CD4-positive, alpha-beta T cell treated with Interferon gamma for 1 hour (primary cell): ENCODE measurements at places on chromosomes 5 and 9.

DNA sequence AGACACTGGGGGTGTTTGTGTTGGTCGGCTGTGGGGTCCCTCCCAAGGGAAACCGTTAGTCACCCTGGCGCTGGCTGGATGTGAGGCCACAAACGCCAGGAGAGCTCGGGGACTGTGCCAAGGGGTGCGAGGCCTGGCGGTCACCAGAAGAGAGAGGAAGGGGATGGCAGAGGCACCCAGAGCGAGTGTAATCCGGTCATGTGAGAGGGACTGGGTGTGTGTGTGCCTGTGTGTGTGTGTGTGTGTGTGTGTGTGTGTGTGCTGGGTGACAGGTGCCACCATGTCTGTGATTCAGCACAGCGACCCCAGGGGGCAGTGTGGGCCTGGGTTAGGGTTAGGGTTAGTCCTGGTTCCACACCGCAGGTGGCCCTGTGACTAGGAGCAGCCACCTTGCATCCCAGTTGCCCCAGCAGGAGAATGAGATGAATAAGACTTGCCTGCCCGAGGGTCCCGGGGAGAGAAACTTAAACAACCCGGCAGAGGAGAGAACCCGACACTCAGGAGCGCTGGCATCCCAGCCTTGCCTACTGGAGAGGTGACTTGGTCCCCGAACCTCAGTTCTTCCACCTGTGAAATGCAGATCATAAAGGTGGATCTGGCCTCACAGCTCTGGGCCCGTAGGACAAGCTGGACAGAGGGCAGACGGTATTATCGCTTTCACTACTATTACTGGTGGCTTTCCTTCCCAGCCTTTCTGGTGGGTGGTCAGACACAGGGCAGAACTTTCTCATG, 1.4 kb upstream of the ADAMTSL2 start:
- DNase-seq = peak; percentile 69

DNA sequence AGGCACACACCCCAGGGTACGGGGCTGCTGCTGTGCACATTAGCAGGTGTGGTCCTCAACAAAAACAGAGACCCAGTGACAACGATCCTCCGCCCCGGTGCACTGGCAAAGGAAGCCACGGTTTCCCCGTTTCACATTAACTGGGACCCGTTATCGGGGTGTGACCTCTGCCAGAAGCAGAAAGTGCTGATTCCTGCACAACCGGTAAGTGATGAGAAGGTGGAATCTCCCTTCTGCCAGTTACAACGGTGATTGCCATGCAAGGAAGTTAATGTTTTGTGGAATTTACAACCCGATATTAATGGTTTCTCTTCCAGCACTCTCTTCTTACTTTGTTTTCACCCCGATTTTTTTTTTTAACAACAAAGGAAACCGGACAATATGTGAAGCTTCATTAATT, 294.9 kb upstream of the IRX1 start:
- DNase-seq = no peak

- DNase-seq = no peak
Observed at GRCh38 chr9:30677221-30677620, 1707.2 kb upstream of the ACO1 start.

DNA sequence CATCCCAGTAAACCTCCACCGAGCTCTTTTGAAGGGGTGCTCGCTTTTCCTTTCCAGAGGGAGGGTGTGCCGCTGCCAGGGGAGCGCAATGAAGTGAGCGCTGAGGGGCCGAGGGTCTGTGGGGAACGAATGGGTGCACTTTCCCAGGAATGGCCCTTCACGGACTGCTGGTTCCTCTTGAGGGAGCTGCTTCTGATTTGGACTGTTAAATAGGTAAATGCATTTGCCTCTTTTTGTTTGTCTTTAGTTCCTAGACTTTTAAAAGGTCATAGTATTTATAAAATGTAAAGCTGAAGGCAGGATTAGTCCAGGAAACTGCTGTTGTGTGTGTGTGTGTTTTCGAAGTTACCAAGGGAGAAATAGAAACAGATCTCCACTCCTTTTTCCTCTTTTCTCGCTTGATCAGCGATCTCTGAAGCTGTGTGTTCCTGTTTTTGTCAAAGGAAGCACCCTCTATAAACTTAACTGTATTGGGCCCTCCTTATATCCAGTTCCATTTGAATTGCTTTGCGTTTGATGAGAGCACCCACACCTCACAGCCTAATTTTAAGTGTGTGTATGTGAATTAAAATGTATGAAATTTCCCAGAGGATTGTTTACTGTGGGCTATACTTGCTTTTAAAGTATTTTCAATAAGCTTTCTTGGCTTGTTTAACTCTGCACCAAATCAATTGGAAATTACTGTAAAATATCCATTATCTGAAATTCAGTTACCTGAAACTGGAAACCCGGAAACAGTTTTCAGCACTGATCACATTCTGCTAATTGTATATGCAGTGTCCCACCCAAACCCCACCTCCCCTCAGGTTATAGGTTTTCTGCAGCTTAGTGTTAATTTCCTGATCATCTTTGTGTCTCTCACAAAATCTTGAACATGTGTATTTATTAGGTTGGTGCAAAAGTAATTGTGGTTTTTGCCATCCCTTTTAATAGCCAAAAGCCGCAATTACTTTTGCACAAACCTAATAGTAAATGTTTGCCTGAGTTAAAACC, 966 bp downstream of the SNX2 start:
- DNase-seq = no peak

DNA sequence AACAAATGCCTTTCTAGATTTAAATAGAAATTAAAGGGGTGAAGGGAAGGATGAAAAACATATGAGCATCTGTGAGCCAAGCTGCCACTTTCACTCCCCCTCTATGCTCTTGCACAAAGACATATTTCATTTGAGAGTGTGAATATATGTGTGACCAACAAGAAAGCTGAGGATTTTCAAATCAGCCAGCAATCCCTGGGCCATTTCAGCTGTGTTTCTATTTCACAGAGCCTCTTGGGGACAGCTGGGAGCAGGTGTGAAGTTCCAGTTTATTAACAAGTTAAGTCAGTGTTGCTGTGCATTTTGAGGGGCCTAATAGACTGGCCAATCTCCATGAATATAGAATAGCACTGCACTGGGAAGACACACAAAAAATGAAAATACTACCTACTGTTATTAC, 248.7 kb upstream of the RGMB start:
- no peak for DNase-seq

DNA sequence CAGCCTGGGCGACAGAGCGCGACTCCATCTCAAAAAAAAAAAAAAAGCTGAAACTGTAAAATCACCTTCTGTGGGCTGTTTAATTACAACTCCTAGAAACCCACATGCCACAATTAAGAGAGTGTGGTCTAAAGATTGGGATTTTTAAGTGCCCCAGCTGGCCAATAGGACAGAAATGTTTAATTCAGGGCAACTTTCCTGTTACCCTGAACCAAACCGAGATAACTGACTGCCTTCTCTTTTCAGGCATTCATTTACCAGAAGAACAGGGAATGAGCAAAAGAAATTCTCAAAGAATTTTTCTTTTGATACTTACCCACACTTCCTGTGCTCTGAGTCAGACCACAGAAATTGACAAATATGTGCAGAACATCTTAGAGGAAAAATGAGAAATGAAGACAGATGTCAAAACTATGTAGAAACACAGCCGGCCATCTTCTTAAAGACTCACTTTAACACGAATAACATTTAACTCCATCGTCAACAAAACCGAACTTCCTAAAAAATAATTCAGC, 221.3 kb upstream of the DAPK1 start:
- DNase-seq = no peak

- no peak for DNase-seq
Observed at GRCh38 chr5:180717989-180718388, 21.9 kb downstream of the OR2Y1 start.

DNA sequence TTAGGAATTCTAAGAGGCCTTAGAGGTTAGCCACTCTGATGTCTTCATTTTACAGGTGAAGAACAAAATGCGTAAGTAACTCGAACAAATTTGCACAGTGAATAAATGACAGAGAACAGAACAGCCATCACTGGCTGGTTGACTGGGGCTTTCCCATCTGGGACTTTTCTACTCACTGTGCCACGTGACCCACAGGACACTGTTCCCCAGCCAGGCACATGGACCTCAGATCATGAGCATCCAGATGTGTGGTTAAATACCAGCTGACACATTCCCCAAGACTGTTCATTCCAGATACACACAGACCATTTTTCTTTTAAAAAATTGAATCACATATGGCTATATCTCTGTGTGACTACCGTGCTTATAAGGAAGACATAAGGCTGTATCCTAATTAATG, 25.8 kb upstream of the MED10 start:
- no peak for DNase-seq

GRCh38 chr9:125547368-125547767, 159.6 kb downstream of the MAPKAP1 start:
- DNase-seq = no peak

DNA sequence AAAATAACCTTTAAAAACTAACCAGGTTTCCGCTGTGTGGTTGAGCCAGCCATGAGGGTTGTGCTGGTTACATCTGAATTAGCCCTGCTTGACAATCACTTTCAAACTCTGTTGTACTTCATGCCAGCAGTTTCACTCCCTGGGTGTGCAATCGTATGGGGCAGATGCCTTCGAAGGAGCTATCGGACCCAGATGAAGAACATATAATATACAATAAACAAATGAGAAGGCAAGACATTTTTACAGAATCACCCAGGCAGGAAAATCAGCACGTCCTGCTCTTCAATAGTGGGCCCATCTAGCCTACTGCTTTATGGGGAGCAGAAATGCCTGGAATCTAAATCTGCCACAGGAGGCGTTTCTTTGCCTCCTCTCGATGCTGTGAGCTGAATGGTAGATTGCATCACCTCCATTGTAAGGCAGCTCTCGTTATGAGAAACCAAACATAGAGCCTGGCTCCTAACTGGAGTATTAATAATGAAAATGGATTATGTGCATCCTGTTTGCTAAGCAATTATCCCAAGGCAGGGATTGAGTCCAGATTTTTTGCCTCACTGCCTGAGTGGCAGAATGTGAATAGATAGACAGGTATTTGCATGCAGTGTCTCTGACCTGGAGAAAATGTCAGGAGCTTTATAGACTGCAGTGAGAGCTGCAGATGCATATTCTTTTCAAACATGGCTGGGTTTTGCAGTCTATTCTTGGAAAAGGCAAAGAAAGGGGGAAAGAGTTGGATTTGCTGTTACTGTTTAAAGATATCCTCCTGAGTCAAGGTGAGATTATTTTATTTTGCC, 143.3 kb upstream of the SMARCA2 start:
- DNase-seq = no peak

- DNase-seq = no peak
Observed at GRCh38 chr9:128607642-128608350, 48.9 kb downstream of the DYNC2I2 start.

DNA sequence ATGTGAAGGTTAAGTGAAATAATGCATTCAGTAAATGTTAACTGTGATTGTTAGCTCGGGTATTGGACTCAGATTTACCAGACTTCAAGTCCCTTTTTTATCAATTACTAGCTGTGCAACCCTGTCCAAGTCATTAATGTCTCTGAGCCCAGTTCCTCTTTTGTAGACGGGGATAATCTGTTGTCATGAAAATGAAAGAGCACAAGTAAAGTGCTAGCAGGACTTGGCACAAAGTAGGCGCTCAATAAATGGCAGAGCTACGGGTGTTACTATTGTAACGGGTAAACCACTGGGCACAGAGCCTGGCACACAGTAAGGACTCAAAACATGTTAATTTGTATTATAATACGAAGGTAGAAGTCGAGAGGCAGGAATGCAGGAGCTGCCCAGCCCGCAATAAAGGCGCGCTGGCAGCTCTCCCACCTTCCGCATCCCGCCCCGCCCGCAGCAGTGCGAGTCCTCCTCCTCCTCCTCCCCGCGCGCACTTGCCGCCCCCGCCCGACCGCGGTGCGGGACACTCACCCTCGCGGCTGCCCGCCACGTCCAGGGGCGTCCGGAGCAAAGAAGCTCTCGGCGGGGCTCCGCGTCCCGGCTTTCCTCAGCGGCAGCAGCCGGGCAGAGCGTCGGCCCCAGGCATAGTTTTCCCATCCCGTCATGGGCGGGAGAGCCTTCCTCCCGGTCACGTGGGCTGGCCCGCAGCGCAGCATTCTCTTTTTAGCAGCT, at the start of gene C1QTNF2:
Gene C1QTNF2 (minus strand): TSS at position 637 of the 723 bp plus-strand sequence. CDS start 15,615 bp downstream, outside the sequence.
- DNase-seq = no peak

DNA sequence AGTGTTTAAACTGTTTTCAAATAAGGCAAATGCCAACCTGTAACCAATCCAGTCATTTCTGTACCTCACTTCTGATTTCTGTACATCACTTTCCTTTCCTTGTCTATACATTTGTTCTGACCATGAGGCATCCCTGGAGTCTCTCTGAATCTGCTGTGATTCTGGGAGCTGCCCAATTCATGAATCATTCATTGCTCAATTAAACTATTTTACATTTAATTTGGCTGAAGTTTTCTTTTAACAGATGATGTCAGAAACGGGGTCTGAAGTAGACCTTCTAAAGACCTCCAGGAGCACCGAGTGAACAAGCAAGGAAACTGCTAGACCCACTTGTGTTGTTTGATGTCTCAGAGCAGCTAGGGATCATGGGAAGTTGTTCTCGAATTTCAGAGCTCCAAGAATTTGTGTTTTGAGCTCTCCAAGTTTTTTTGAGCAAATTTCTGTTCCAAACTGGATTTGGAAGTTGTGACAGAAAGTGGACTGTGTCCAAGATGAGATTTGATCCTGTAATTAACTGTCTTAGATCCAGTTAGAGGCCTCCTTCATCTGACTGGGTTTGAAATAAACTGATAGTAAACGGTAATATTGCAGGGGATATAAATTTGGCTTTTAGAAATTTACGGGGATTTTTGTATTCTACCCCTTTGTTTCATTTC, 490.8 kb upstream of the ST8SIA4 start:
- DNase-seq = no peak

- no peak for DNase-seq
Observed at GRCh38 chr9:16213781-16214515, 656.5 kb downstream of the BNC2 start.

DNA sequence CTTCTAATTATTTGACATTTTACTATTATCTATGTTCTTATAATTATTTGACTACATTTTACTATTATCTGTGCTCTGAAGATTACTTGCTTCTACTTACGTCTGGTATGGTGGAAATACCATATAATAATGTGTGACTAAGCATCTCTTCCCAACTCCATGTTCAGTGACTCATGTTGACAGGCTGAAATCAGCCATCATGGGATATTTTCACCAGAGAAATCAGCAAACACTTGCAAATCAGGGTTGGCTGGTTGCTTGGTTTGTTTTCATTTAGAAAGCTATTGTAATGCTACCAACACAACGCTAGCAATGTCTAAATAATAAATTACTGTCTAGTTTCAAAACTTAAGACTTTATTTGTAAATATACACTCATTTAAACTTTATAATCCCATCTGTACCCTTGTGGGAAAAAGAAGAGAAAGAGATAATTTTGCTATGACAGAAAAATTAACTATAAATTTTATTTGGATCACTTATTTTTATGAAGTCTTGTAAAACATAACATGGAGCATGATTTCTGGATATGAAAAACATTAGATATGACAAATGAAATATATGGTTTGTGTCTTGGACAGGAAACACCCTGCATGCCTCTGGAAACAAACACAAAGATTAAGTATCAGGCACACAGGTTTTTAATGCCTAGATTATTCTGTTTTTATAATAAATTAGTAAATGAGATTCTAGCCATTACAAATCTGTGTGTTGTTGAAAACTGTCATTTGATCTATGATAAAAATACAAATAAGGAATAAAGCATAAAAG, 337.6 kb downstream of the BNC2 start:
- no peak for DNase-seq

- DNase-seq = no peak
Observed at GRCh38 chr5:16899171-16899570, 36.9 kb downstream of the MYO10 start.

- DNase-seq = peak; percentile 12
Observed at GRCh38 chr9:77455312-77455927, 192.7 kb downstream of the GNA14 start.
